Breast epithelium (tissue), 4 donors: ENCODE measurements at places on chromosomes 5 and 9. TPM values are rescaled to one million over a fixed set of nuclear protein-coding genes. Genes with fewer than 3 reads are reported as not detected.

DNA sequence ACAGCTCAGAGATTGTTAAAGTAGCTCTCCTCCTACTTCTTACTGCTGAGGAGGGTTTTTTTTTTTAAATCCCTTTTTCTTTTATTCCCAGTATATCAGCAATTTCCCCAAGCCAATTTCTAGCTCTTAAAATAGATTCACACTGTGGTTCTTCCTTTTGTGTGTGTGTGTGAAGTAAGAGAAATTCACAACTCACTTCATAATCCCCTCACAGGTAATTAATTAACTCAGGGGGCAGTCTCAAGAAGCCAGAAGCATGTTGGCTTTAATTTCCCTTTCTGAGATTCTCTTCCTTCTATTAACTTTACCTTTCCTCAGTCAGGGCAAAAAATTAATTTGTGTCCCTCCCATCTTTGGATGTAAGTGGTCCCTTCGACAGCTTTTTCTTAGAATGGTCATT lies 71.0 kb upstream of the HMHB1 start:
- no peak for DNase-seq

- no peak for DNase-seq
Measured at GRCh38 chr9:82242285-82242963, 253.9 kb downstream of the SPATA31D1 start.

DNA sequence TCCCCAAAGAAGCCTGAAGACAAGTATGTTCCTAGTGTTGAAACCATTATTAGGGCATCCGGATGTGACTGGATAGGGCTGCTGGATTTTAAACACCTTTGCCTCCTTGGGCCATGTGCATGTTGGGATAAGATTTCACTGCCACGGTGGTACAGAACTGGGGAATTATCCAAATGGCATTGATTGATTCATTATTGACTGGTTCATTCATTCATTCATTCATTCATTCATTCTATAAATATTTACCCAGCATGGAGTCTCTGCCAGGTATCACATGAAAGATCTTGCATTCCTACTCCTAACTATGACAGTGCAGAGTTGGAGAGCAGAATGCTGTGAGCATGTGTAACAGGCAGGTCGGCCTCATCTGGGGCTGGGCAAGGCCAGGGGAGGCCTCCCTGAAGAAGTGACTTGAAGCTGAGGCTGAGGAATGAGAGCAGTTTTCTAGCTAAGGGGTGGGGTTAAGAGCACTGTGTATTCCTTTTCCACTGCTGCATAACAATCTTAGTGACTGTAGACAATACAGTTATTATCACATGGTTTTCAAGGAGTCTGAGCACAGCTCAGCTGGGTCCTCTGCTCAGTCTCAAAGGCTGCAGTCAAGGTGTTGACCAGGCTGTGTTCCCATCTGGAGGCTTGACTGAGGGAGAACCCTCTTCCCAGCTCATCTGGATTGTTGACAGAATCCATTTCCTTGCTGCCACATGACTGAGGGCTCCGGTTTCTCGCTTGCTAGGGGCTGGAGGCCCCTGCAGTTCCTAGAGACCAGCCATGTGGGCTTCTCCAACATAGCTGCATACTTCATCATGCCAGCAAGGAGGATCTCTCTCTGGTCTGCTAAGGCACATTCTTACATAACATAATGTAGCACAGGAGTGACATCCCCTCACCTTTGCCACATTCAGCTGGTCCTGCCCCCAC lies 35.7 kb downstream of the AK8 start:
- no peak for DNase-seq

- DNase-seq = no peak
Measured at GRCh38 chr5:66747607-66748006, 151.4 kb downstream of the MAST4 start.

DNA sequence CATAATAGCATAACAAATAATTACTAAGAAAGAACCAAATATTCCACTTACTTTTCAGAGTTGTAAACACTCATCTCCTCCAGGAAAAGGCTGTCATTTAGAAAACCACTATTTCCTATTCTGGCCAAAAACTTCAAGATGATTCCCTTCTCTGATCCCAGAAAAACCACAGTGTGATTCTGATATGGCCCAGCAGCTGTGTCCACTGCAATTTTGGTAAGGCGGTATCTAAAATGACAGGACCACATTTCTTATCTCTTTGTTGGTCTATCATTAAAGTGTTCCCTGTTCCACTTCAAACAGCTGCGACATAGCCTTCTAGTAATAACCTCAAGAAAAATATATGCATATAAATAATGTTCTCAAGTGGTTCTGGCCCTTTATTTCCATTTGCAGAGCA lies 96.1 kb downstream of the SEMA6A start:
- no peak for DNase-seq

DNA sequence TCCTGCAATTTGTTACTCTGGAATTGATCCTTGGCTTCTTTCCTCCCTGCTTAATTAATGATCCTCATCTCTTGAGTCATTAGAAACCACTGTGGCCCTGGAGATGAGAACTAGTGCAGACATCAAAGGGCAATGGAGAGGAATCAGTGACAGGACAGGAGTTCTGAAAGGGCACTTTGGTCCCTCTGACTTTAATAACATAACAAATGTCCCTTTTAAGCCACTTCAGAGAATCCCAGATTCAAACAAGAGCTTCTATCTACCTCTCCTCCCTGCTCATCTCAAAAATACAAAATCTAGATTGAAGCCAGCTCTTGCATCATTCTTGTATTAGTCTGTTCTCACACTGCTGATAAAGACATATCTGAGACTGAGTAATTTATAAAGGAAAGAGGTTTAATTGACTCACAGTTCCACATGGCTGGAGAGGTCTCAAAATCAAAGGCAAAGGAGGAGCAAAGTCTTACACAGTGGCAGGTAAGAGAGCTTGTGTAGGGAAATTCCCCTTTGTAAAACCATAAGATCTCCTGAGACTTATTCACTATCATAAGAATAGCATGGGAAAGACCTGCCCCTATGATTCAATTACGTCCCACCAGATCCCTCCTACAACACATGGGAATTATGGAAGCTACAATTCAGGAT lies 139.1 kb downstream of the PLPPR1 start:
- DNase-seq = no peak

DNA sequence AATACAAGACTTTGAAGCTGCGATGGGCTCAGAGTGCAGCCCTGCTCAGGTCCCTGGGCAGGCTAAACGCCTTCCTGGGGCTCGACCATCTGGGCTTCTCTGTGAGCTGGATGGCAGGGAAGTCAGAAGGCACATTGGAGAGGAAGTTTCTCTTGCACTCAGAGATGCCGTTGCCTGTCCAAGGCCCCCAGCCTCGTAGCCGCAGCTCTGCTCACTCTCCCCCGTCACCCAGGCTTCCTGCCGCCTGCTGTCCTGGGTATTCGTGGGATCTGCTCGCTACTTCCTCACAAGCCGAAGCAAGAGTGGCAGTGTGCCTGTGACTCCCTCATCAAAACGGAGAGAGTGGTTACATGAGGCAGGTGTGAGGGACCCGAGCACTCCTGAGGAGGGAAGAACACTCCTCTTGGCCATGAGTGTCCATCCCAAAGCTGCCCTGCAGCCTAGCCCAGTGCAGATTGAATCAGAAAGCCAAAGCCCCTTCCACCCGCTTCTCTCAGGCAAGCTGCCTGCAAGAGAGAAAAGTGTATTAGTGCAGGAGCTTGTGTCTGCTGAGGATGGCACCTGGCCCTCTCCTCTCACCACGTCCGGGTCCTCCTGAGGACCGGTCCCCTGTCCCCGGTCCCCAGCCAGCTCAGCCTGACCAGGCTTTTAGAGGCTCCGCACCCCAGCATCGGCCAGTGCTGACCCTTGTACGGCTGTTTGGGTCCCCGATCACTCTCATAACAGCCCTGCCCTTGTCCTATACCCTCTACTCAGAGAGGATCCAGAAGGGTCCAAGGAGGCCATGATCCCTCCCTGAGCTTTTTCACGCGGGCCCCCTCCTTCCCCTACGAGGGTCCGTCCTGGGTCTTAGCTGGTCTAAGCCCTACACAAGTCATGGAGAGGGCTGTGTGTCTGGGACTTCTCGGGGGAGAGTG lies 7.3 kb downstream of the FCN2 start:
- DNase-seq = no peak

- no peak for DNase-seq
Measured at GRCh38 chr5:72465601-72466563, 41.3 kb downstream of the ZNF366 start.

- DNase-seq = no peak
Measured at GRCh38 chr9:33464045-33464636, 9.6 kb downstream of the NOL6 start.

The ASPN gene
- 6.3 TPM for total RNA-seq

The ZNF474 gene
- 0.44 TPM for total RNA-seq

The UBE2QL1 gene
- total RNA-seq = 1.6 TPM

The TEX10 gene
- total RNA-seq = 30.4 TPM

The ARID3C gene
- total RNA-seq = not detected

The TRUB2 gene
- 11.8 TPM for total RNA-seq

The PCDHB13 gene
- 4.8 TPM for total RNA-seq

The RFK gene
- total RNA-seq = 26.2 TPM

The PCSK5 gene
- total RNA-seq = 12.7 TPM
